Activated CD8-positive, alpha-beta memory T cell treated with anti-CD3 and anti-CD28 coated beads, Interleukin-2, amount 10 ng/mL, durations not matched to agents 7 days and 5 days (primary cell): ENCODE measurements at places on chromosomes 1 and 21. TPM values are rescaled to one million over a fixed set of nuclear protein-coding genes. Genes with fewer than 3 reads are reported as not detected.

DNA sequence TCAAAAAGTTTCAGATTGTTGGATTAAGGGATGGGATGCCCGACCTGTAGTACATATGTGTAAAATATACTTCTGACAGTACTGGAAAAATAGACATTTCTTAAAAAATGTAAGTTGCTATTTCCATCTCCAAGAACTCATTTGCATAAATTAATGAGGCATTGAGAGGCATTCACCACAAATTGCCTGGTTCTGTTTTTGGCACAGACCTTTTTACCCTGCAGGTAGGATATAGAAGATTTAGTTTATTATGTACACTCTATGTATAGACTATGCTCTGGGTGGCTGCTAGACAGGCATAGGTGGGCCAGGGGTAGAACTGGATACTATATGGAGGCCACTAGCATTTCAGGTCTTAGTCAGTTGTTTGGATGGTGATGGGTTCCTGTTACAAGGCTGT, 8.0 kb downstream of the CCDC17 start:
- H3K27ac ChIP-seq, result no peak overlapping the region
- H3K4me3 ChIP-seq, result no peak overlapping the region
- H3K36me3 ChIP-seq, result peaks cover 45% of the 10 kb centered on the region

GRCh38 chr1:232422898-232423297, 207.0 kb downstream of the SIPA1L2 start:
- no peak for DNase-seq
- peaks cover 7% of the 10 kb centered on the region for H3K4me1 ChIP-seq
- H3K27me3 ChIP-seq, result no peaks in the 10 kb centered on the region
- no peaks in the 10 kb centered on the region for H3K36me3 ChIP-seq

- H3K36me3 ChIP-seq, result no peaks in the 10 kb centered on the region
- H3K4me3 ChIP-seq, result no peak overlapping the region
- no peaks in the 10 kb centered on the region for H3K4me1 ChIP-seq
- no peak overlapping the region for H3K27ac ChIP-seq
- DNase-seq, result no peak
Measured at GRCh38 chr1:224901087-224901810, 28.2 kb upstream of the DNAH14 start.

WNT2B gene
- total RNA-seq, result 0.07 TPM

GRCh38 chr1:192626366-192627179, 9.4 kb upstream of the RGS13 start:
- DNase-seq, result no peak
- peaks cover 5% of the 10 kb centered on the region for H3K27me3 ChIP-seq
- H3K4me1 ChIP-seq, result no peaks in the 10 kb centered on the region

DNA sequence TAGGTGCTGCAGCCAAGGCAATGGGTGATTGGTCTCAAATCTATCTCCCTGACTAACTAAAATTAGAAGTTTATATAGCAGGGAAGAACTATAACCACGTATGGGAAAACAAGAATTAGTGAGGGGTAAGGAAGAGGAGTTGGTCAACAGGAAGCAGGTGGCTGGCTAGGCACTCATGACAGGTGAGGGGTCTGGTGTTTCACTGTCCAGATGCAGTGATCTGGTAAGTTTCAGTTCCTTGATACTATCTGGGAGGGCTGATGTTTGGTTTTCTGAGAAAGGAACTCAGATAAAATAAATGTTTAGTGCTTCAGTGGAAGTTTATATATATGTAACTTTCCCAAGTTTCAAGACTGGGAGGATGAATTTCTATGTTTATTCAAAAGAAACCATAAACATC, 11.6 kb upstream of the POU2F1 start:
- DNase-seq, result no peak
- H3K27ac ChIP-seq, result no peak overlapping the region
- H3K27me3 ChIP-seq, result no peaks in the 10 kb centered on the region
